ENCODE measurements at places on chromosomes 11 and 22. TPM values are rescaled to one million over a fixed set of nuclear protein-coding genes. Genes with fewer than 3 reads are reported as not detected.

The SAA4 gene
- not detected for total RNA-seq

The MPST gene
- total RNA-seq, result 173 TPM

The VWA5A gene
- 37.2 TPM for total RNA-seq

The CDPF1 gene
- total RNA-seq, result 12.5 TPM

The HOATZ gene
- total RNA-seq, result not detected

DNA sequence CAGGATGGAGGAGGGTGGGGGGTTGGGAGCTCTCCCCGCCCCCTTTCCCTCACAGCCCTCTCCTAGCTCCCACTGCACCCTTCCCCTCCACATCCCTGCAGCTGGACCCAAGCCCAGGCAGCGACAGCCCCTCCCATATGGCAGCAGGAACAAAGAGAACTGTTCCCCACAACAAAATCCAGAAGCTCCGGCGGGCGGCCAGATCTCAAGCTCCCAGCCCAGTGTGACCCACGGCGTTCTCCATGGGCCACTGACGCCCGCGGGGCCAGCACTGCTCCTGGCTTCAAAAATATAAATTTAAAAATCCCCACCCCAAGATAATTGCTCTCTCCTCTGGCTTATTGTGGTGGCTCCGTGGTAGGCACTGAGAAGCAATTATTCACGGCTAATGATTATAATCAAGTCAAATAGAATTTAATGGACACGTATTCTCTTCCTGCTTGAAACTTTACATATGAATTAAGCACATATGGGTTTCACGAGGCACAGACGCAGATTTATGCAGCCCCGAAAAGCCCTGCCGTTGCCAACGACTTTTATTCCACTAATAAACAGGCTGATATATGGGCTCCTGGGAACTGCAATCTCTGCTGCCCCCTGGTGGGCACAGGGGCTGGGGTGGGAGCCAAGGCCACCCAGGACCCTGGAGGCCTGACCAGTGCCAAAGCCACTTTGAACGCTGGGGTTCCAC is 17.5 kb downstream of the MACROD1 start:
- peak; percentile 84 for DNase-seq

- no peak for DNase-seq
These were observed 168.1 kb downstream of the DBX1 start for GRCh38 chr11:19992162-19992561.

DNA sequence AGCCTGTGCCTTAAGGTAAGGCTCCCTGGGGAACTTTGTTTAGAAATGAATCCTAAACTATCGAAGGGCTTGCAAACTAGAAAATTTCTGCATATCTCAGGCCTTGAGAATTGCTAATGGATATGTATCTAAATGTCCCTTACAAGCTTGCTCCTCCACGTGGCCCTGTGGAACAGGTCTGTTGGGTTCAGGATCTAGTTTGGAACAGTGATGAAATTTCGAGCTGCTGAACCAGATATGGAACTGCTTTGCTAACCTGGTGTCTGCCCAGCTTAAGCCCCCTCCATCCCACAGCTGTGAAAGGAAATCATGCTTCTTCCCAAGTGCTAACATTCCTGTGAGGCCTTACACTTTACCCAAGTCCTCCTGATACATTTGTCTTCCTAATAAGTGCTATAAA is 11.6 kb downstream of the SREBF2 start:
- peak; percentile 74 for DNase-seq

- DNase-seq, result peak; percentile 29
These were observed 23.3 kb upstream of the FAR1 start for GRCh38 chr11:13644997-13645687.

DNA sequence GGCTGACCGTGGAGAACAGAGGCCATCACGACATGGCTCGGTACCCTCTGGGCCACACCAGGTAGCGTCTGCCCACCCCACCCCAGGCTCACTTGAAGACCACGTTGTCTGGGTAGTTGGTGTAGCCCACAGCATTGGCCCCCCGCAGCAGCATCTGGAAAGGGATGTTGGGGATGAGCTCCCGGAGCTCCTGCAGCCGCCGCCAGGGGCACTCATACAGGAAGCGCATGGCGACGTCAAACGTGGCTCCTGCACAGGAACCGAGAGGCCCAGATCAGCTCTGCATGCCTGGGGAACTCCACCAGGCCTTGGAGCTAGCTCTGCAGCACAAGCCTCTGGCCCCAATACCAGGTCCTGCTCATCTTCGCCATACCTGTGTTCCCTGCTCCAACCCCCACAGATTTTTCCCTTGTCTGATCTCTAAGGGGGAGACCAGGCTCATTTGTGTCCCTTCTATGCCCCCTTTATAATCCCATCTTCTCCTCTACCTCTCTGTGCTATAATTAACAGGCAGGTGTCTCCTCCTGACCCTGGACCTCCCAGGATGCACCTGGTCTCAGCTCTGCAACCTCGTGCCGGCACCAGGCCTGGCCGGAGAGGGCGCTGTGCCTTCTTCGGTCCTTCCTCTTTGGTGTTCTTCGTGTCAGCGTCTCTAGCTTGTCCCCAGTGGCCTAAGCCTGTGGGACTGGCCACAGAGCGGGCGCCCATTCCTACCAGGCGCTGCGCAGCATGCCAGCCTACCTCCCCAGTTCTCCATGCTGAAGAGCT is 5.0 kb upstream of the LRFN4 start:
- no peak for DNase-seq

- DNase-seq, result peak; percentile 49
These were observed 32.9 kb downstream of the RBFOX2 start for GRCh38 chr22:35995772-35996171.

- no peak for DNase-seq
These were observed 150.1 kb downstream of the MN1 start for GRCh38 chr22:27651486-27651885.

- DNase-seq, result no peak
These were observed 10.9 kb upstream of the MFNG start for GRCh38 chr22:37497062-37497599.

Measured in body of pancreas (tissue), 4 donors.